ENCODE measurements at places on chromosomes 1 and 21.

- DNase-seq, result no peak
Observed at GRCh38 chr1:95176861-95177260, 57.1 kb upstream of the RWDD3 start.

DNA sequence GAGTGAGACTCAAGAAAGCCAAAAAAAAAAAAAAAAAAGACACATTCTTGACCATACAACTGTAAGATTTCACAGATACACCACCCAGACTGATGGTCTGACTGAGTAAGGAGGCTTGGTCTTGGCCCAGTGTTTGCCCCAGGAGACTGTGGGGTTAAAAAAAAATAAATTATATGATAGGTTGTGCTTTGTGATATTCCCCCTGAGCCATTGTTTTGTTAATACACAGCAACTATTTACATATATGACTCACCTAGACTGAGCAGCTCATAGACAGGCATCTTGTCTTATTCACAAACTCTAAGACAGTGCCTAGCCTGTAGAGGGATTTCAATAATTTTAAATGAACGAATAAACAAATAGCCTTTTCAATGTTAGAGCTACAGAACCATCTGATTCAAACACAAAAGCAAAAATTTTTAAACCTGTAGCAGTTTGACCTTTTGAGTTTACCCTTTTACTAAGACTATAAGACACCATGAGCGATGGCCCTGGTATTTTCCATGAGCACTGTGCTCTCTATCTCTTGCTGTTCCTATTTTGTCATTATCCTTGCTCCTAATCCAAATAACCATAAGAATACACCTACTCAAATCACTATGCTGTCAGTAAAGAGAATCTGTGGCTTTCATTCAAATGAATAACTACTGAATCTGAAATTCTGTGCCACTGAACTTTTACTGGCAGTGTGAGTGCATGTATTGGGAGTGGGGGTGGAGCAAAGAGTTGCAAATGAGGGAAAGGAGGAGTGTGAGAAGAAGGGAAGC is 199.4 kb upstream of the PTBP2 start:
- DNase-seq, result no peak

DNA sequence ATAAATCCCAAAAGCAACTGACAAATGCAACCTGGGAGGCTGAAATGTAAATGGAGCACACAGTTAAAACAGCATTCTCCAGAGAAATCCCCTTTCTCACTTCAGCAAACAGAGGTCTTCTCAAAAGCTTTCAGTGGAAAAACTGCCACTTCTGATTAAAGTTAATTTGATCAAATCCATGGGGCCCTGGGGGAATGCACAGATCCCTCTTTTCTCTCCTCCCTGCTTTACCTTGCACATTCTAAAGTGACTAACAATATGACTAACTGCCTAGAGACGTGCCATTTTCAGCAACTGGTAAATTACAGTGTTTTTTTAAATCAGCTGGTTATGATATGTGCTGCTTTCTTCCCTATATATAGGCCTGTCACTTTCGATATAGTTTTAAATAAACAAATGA is 142.5 kb downstream of the RERE start:
- no peak for DNase-seq

GRCh38 chr1:199272628-199273086 is 633.8 kb downstream of the PTPRC start:
- DNase-seq, result no peak

- no peak for DNase-seq
Observed at GRCh38 chr1:192153276-192153675, 5.0 kb upstream of the RGS18 start.

DNA sequence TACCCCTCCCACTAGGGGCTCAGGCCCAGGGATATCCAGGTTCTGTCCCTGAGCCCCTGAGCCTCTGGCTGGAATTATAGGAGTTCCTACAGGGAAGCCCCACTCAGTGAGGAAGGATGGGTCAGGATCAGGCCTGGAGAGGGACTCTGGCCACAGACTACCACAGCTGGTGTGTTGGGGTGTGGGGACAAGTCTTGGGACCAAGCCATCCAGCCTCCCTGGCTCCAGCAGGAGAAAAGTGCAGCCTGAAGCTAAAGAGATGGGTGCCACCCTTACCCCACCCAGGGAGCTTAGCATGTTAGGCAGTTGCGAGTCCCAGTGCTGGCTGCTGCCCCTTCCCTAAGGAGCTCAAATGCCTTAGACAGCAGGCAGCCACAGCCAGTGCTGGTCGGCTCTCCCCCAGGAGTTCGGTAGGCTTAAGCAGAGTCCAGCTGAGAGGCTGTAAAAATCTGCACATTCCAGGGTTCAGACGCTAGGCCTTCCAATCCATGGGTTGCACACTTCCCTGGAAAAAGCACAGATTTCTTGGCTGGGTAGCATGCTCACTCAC is 96.2 kb upstream of the CYYR1 start:
- no peak for DNase-seq

DNA sequence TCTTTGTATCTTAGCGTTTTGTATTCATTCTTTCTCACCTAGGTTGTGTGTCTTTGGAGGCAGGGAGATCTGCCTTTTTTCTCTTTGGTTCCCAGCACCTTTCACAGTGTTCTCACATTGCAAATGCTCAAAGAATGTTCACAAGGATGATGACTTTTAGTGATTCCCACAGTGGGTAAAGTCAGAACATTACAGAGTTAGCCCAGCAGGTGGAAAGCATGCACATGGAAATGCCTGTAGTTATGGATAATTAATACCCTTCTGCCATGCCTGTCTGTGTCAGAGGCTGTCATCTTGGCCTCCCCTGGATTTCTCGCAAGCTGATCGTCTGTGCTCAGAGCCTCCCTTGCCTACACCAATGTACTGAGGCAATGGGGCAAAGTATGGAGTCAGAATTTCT is 458.9 kb downstream of the LMO4 start:
- no peak for DNase-seq

- DNase-seq, result no peak
Observed at GRCh38 chr1:234586892-234587485, 23.0 kb downstream of the IRF2BP2 start.

GRCh38 chr1:44783697-44784093 is 4.3 kb downstream of the BEST4 start:
- DNase-seq, result no peak

GRCh38 chr1:144551543-144552424 is 40.9 kb upstream of the PPIAL4F start:
- peak; percentile 64 for DNase-seq

All from DMS153 (cell line).